ENCODE measurements at places on chromosomes 1 and 21. TPM values are rescaled to one million over a fixed set of nuclear protein-coding genes. Genes with fewer than 3 reads are reported as not detected.

Gene SLC9C2
- not detected for total RNA-seq

- no peak for DNase-seq
Measured at GRCh38 chr1:23806280-23806679, 5.7 kb upstream of the GALE start.

DNA sequence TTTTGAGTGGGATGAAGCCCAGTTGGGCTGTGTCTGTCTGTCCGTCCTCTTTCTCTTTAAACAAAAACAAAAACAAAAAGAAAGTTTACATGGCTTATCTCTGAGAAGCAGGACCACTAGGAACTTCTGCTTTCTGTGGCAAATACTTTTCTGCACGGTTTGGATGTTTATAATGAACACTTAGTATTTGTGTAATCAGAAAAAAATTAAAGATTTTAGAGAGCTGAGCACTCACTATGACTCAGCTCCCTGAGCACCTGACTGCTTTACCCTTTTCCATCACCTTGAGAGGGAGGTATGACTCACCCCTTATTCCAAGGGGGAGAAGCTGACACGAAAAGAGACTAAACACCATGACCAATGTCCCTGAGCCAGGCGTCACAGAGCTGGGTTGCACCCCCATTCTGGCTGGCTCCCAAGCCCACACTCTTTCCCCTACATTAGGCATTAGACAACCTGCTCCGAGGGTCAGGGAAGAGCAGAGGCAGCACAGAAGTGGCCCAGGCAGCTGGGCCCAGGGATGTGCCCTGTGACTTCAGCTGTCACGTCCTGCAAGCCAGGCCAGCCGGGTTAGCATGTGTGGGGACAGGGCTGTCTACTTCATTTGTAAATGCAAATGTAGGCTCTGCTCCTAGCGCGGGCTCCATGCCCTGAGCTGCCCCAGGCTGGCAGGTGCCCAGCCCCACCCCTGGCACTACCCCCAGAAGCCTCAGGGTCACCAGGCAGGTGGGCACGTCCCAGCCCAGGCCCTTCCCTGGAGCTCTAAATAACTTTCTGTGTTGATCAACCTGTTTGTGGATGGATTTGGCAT is 30.4 kb downstream of the RAP1GAP start:
- peak; percentile 89 for DNase-seq

DNA sequence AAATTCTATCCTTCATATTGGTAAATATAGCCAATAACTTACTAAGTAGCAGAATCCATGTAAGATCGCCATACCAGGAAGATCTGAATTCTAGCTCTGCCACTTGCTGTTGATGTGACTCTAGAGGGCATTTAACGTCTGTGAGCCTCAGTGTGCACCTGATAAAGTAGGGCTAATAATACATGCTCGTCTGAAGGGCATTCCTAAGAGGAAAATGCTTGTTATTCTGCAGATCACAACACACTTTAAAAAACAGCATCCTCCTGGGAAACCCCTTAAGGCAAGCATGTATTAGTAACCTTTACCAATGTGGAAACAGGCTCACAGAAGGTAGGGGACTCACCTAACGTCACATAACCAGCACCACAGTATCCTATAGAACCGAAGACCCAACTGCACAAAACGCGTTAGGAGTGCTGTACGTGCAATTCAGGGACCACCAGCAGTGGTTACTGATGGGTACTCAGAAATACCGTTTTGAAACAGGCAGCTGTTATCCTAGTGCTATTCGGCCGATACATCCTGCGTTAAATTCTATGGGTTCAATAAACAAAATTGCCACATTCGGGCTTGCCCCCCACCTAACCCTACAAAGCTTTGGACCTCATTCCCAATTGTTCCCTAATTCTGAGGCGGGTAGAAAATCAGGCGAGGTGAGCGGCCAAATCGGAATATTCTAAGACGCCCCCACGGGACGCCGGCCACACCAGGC is 758 bp downstream of the DEPDC1 start:
- peak; percentile 14 for DNase-seq

Gene MROH7
- 3.0 TPM for total RNA-seq

DNA sequence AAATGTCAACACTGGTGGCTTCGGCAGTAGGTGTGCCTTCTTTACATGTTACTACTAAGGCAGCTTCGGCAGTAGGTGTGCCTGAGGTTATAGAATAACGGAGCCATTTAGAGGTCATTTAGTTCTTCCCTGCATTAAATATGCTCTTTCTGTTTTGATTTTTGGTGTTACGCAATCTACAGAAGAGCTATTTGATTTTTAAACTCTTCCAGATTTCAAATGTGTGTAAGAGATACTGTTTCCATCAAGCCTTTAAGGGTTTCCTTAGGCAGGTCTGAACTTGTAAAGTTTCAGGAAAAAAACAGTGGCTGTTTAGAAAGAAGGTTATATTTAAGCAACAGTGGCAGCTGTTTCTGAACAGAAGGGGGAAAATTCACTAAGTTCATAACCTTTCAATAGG is 54.8 kb downstream of the PIK3R3 start:
- no peak for DNase-seq

- peak; percentile 91 for DNase-seq
Measured at GRCh38 chr21:46097336-46098293, at the start of gene COL6A2. Gene COL6A2, plus strand, starts transcription at chr21:46098112.

Data from stomach (tissue), 19 donors.